ENCODE measurements at places on chromosomes 1 and 21. TPM values are rescaled to one million over a fixed set of nuclear protein-coding genes. Genes with fewer than 3 reads are reported as not detected.

Gene CCDC27
- not detected for total RNA-seq

Gene HOOK1
- total RNA-seq = not detected

Gene RORC
- not detected for total RNA-seq

Gene IFNAR2
- total RNA-seq = 5.4 TPM

Gene KLF17
- total RNA-seq = not detected

Gene IL6R
- 7.6 TPM for total RNA-seq

Gene OR14K1
- total RNA-seq = not detected

DNA sequence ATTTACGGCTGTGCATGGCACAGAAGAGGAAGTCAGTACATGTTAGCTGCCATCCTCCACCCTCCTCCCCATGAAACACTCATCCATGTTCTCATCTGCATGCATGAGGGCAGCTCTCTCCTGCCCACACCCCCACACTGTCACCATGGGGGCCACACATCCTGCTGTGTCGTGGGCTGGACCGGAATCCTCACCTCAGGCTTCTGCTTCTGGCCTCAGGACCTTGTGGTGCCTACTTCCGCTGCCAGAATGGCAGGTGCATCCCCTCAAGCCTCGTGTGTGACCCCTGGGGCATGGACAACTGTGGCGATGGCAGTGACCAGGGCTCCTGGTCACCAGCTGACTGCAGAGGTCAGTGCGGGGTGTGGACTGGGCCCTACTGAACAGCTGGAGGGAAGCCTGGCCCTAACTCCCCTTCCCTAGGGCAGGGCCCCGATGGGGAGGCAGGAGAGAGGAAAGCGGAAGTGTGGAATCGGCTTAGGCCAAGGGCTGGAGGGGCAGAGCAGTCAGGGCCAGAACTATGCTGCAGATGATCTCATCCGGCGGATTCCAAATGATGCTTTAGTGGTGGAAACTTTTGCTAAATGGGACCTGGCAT is 3.8 kb downstream of the LDLRAD2 start:
- no peak for DNase-seq

DNA sequence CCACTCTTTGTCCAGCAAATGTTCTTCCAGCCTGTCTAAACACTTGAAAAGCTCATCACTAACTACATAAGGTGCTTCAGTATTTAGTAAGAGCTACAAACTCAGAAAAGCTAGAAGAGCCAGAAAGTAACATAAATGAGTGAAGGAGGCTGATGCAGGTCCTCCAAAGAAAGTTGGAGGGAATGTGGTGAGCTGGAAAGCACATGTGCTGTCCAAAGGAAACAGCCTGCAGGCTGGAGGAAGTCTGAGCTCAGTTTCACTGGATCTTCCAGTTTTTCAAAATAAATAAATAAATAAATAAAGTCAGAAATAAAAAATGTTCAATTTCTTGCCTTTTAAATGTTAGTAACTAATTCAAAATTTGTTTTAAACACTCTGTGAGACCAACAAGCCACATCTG is 25.5 kb downstream of the ZC3H11B start:
- DNase-seq = no peak

DNA sequence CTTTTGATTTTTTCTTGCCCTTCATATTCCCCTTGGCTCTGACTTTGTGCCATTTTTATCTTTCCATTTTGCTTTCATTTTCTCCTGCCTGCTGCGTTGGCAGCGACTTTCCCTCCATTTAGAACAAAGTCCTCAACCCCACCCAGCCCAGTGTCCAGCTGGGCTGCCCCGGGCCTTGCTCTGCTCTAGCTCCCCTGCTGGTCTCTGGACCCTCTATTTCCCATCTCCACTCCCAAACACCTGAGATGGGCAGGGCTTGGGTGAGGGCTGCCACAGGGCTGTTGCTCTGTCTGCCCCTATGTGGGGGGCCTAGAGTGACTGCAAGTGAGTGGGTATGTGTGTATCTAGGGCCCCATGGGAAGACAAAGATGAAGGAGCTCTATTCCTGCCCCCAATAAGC is 7.3 kb upstream of the ADAM15 start:
- DNase-seq = no peak

DNA sequence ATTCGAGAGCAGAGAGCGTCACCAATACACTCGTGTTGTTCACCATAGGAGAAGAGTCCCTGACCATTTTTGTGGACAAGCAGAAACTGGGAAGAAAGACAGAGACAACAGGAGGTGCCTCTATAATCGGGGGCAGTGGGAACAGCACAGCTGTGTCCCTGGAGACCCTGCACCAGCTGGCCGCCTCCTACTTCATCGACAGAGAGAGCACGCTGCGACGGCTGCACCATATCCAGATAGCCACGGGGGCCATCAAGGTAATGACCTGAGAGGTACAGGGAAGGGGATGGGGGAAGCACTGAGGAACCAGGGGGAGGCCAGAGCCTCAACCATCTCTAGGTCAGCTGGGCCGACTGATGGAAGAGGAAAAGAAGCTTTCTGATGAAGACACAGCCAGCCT is 86.4 kb downstream of the BRINP2 start:
- DNase-seq = no peak

GRCh38 chr1:2073382-2074230 is 23.4 kb downstream of the PRKCZ start:
- DNase-seq = no peak

DNA sequence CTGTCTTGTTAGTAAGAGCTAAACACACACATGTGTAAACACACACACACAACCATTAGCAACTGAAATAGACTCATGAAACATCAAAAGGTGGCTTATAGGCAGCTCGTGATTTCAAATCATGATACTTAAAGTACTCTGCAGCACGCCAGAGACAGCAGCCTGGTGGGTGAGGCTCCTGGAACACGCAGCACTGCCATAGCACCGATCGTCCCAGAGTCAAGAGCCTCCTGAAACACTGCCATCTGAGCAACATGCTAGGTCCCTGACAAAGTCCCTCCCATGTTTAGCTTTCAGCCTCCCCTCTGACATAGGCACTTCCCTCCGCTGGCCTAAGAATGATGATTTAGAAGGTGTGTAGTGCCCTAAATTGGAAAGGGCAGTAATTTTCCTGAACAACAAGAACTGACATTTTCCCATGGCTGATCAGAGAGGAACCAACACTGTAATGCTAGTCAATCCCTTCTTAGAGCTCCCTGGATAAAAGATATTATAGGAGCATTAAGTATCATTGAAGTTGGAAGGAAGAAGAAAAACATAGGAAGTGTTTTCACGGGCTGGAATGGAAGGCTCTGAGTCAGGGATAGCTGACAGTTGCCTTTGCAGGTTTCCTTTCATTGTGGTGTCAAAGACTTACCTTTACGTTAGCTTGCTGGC is 14.1 kb upstream of the DPT start:
- DNase-seq = no peak

GRCh38 chr1:43994794-43995790 is 3.7 kb downstream of the CCDC24 start:
- DNase-seq = no peak

DNA sequence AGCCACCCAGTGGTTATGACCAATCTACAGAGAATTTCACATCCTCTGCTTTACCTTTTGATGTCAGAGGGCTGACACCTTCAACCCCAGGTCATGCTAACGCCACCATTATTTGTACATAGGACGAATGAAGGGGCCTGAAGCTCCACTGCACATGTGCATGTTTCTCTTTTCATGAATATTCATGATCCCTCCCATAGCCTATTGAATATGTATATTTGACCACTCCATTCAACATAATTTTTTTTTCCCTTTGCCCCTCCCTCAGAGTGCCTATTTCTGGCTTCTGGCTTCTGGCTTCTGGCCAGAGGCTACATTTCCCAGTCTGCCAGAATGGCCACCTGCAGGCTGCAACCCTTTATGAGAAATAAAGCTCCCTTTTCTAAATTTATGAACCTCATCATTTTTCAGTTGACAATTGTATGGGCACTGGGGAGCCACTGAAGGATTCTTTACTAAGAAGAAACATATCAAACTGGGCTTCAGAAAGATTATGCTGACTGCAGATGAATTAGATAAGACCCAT is 406.7 kb downstream of the SIPA1L2 start:
- no peak for DNase-seq

- DNase-seq = no peak
These were observed 157.6 kb downstream of the EDEM3 start for GRCh38 chr1:184596950-184597645.
